ENCODE measurements at places on chromosomes 7 and 10.

- DNase-seq = no peak
Observed at GRCh38 chr10:43041422-43042342, 35.2 kb upstream of the RET start.

DNA sequence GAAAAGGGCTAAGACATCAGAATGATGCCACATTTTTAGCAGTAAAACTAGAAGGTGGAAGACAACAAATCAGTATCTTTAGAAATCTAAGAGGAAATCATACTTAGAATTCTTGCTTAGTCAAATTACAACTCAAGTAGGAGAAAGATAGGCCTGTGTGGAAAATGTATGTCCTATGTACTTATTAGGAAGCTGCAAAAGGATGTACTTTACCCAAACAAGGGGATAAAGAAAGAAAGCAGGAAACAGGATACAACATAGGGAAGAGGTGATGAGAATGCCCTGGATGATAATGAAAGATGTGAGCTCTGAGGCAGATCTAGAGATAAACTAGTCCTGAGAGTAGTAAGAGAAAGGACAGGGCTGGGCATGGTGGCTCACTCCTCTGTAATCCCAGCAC is 54.9 kb downstream of the RNLS start:
- no peak for DNase-seq

DNA sequence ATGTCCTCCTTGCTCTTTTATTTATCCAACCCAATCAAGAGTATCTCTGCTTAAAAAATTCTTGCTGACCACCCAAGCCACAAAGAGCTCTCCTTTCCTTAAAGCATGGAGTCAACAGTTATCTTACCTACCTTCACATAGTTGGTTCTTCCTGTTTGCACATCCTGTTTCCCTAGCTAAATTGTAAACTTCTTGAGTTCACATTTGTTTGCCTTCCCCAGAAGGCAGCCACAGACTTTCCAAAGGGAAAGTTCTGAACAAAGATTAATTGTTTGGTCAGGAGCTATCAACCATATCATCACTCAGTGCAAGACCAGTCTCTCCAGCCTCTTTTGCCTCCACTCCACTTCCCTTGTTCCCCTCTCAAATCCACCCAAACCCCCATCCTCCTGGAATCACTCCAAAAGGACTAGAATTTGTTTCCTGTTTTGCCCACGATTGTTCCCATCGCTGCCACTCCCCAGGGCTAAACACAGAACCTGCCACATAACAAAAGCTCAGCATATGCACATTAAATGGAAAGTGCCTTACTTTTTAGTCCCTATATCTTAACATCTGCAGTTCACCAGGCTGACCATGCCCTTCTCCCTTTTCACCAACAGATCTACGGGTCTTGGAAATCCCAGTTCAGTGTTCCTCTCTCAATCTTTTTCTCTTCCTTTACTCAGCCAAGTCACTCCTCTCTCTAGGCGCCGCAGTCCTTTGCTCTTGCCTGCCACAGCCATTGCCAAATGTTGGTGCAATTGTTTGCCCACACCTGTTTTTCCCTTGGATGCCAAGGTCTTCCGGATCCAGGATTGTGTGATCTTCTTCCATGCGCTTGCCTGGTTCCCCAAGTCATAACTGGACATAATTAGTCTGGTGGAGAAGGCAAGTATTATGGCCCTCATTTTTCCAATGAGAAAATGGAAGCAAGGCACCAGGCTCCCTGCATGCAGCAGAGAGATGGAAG is 265.5 kb downstream of the KCNMA1 start:
- DNase-seq = no peak

GRCh38 chr7:29496355-29497020 is 67.1 kb upstream of the PRR15 start:
- DNase-seq = no peak

DNA sequence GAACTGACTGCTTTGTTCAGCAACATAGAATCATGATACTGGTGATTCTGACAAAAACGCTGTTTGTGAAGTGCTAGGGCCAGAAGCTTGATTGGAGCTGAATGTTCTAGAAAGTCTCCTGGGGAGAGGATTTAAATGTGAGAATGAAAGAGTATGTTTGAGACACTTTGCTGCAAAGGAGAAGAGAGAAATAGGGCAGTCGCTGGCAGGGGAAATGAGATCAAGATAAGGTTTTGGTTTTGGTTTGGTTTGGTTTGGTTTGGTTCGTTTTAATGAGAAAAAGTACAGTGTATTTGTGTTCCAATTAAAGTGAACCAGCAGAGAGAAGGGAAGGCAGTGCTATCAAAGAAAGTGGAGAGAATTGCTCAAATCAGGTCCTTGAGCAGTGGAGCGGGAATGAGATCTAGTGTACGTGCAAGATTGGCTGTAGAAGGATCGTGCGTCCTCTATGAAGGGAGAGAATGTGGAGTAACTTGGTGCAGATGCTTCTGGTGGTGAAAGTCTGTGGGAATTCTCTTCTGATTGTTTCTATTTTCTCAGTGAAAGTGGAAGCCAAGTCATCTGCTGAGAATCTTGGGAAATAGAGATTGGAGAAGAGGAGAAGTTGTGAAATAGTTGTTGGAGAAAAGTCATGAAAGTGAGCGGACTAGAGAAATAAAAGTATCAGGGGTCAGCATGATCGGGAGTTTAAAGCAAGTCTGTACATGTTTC is 270.5 kb downstream of the CCDC3 start:
- DNase-seq = no peak

DNA sequence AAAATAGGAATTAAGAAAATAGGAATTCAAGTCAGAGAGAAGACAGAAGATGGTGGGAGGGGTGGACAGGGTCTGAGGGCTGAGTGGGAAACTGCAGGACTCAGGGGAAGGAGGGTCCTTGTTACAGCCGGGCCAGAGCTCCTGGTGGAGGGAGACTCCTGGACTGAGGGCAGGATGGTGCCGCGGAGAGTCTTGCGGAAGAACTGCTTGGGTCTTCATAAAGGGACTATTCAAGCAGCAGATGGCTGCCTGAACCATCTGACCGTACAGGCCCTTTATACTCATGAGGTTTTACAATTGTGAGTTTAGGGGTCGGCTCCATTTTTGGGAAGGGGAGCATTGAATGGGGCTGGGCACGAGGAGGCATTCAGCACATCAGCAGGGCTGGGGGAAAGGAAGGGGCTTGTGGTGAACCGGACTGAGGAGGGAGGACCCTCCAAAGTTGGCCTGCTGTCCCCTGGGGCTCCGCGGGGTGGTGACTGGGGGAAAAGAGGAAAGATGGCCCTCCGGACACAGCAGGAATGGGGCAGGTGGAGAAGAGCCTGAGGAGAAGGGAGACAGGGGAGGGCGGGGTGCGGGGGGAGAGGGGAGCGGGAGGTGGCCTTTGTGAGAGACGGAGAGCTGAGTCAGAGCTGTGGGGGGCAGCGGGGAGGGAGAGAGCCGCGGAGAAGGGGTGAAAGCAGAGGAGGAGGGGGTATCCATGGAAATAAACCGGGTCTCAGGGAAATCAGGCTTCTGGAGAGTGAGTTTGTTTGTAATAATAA is 1.5 kb downstream of the FAM131B start:
- DNase-seq = no peak

- DNase-seq = no peak
Observed at GRCh38 chr10:123270221-123270620, 116.0 kb downstream of the BUB3 start.

DNA sequence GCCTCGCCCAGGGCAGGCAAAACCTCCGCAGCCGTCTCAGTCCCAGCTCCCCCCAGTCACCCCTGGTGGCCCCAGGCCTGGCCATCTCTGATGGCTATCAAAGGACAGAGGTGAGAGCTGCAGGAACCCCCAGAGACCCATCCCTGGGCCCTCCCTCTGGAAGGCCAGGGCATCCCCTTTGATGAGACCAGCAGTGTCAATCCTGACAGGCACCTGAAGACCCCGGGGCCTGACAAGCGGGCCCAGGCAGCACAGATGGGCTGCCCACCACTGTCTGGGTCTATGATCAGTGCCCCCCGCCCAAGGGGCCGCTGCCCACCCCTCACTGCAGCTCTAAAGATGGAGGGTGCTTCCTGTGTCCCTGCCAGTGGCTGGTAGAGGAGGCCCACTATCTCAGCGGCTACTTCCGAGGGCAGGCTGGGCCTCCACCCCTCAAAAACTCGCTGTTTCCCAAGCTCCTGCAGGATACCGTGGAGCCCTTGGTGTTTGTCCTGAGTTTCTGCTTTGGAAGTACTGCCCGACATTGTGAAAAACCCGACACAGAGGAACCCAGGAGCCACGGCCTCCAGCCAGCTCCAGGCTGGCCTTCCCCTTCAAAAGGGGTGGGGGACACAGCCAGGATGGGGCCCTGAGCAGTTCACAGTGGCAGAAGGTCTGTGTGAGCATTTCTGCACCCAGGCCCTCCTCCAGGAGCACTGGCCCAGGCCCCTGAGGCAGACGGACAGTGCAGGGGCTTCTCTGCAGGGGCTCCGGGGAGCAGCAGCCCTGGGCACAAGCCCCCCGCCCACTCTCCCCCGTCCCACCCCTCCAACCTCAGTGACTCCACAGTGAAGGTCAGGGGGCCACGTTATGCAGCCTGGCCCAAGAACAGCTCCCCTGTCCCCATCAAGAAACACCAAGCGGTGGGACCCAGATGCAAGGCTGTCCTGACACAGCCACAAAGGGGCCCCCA is 99.2 kb downstream of the PDGFA start:
- no peak for DNase-seq

DNA sequence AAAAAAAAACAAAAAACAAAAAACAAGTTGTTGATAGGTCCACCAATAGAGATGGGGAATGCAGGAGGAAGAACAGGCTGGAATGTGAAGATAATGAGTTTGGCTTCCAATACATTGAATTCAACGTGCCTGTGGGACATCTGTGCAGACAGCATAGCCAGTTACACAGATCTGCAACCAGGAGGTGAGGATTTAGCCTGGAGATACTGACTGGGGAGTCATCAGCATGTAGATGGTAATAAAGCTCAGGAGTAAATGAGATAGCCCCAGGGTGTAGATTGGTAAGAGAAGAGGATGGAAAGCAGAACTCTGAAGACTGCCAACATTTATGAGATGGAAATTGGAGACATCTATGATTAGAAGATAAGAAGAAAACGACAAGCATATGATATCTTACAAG is 4.7 kb upstream of the TRIM8 start:
- no peak for DNase-seq

Data from effector memory CD4-positive, alpha-beta T cell (primary cell).